ENCODE measurements at places on chromosomes 16 and 17. TPM values are rescaled to one million over a fixed set of nuclear protein-coding genes. Genes with fewer than 3 reads are reported as not detected.

The KCNH4 gene
- not detected for total RNA-seq

- no peaks in the 10 kb centered on the region for H3K27me3 ChIP-seq
- no peaks in the 10 kb centered on the region for H3K36me3 ChIP-seq
- no peaks in the 10 kb centered on the region for H3K4me1 ChIP-seq
- H3K27ac ChIP-seq, result no peak overlapping the region
Measured at GRCh38 chr16:52078716-52079655, 468.0 kb downstream of the TOX3 start.

- H3K27me3 ChIP-seq, result no peaks in the 10 kb centered on the region
- no peak overlapping the region for H3K4me3 ChIP-seq
- H3K4me1 ChIP-seq, result no peaks in the 10 kb centered on the region
- no peak for DNase-seq
- no peaks in the 10 kb centered on the region for H3K36me3 ChIP-seq
Measured at GRCh38 chr17:61015966-61016365, 338.3 kb downstream of the BCAS3 start.

The MAF gene
- total RNA-seq, result 83.5 TPM

DNA sequence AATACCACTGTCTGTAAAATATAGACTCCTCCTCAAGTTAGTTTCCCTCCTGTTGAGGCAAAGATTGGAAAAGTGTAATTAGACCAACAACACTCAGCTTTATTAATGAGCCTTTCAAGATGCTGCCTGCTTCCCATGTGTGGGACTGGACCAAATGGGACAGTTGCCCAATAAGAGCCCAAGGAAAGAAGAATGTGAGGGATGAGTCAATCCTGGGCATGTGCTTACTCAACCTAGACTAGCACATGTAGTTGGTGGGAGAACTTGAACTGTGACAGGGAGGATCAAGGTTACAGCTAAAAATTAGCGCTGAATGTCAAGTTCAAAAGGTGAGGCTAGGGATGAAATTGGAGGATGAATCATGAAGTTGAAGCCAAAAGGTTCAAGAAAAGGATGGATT is 435.5 kb downstream of the CA10 start:
- H3K27ac ChIP-seq, result no peak overlapping the region
- no peaks in the 10 kb centered on the region for H3K36me3 ChIP-seq
- H3K4me1 ChIP-seq, result peaks cover 2% of the 10 kb centered on the region

- no peak overlapping the region for H3K27ac ChIP-seq
- H3K4me3 ChIP-seq, result no peak overlapping the region
- no peaks in the 10 kb centered on the region for H3K36me3 ChIP-seq
Measured at GRCh38 chr16:50696575-50697420, 3.4 kb downstream of the NOD2 start.

The EPN2 gene
- 52.2 TPM for total RNA-seq

GRCh38 chr16:55115506-55115905 is 184.8 kb downstream of the IRX5 start:
- H3K27me3 ChIP-seq, result no peaks in the 10 kb centered on the region
- no peaks in the 10 kb centered on the region for H3K4me1 ChIP-seq
- no peak for DNase-seq
- H3K36me3 ChIP-seq, result no peaks in the 10 kb centered on the region

DNA sequence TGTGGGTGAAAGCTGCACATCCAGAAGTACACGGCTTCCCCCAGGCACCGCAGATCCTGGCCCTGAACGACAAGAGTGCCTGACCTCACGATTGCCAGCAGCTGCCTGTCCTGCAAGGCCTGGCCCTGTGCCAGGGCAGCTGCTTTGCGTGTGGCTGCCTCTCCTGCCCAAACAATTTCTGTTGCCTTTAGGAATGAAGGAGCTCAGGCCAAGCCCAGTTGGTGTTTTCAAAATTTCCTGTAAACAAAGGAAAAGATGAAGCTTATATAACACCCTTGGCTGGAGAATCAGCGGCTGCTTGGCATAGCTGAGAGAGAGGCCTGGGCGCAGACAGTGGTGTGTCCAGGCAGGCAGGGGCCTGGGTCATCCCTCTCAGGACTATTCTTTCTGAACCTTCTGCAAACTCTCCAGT is 11.7 kb upstream of the SLC47A2 start:
- peaks cover 22% of the 10 kb centered on the region for H3K4me1 ChIP-seq
- no peaks in the 10 kb centered on the region for H3K27me3 ChIP-seq
- DNase-seq, result peak; percentile 90
- peak overlapping the region; percentile 78 for H3K27ac ChIP-seq

DNA sequence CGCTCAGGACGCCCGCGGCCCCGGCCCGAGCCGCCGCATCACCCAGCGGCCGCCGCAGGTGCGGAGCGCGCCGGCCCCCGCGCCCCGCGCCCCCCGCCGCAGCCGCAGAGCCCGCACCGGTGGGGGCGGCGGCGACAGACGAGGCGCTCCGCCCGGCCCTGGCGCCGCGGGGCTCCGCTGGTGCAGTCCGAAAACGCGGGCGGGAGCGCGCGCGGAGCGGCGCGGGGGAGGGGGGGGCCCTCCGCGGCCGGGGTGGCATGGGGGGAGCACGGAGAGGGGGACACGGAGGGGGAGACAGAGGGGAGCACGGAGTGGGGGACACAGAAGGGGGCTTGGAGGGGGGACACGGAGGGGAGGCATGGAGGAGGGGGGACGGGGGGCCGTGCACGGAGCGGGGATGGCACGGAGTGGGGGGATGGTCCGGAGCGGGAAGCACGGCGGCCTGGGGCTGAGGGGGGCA is at the start of gene AATK:
Gene AATK, minus strand, starts transcription at position 189 of the 460 bp plus-strand sequence. CDS start 229 bp downstream, outside the sequence.
- H3K4me1 ChIP-seq, result no peaks in the 10 kb centered on the region
- no peak within 1 kb of the TSS for H3K4me3 ChIP-seq
- DNase-seq, result no peak
- H3K36me3 ChIP-seq, result no peaks in the 10 kb centered on the region
- no peaks in the 10 kb centered on the region for H3K27me3 ChIP-seq
- no peak within 1 kb of the TSS for H3K27ac ChIP-seq

GRCh38 chr17:57356719-57357391 is 100.5 kb downstream of the MSI2 start:
- H3K27ac ChIP-seq, result peak overlapping the region; percentile 75
- H3K36me3 ChIP-seq, result no peaks in the 10 kb centered on the region

The CHRNE gene
- total RNA-seq, result 1.2 TPM

The NPIPA2 gene
- 0.34 TPM for total RNA-seq

- no peak overlapping the region for H3K4me3 ChIP-seq
- no peak for DNase-seq
- H3K27ac ChIP-seq, result no peak overlapping the region
Measured at GRCh38 chr16:51816929-51817328, 665.9 kb upstream of the SALL1 start.

DNA sequence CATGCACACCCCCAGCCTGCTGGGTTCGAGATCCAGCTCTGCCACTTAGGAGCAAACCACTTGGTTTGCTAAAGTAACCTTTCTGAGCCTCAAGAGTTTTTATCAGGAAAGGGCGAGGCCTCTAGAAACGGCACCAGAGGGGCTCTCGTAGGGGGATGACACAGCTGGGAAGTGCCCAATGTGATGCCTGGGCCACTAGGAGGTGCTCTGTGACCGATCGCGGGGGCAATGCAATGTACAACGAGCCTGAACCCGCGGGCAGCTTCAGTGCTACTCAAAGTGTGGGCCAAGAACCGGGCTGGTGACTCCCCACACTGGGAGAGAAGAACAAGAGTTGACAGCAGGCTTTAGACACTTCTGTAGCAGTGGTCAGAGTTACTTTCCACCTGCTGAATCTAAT is 9.4 kb downstream of the C16orf89 start:
- no peak overlapping the region for H3K27ac ChIP-seq
- no peak for DNase-seq
- no peaks in the 10 kb centered on the region for H3K4me1 ChIP-seq
- H3K27me3 ChIP-seq, result no peaks in the 10 kb centered on the region
- no peak overlapping the region for H3K4me3 ChIP-seq

DNA sequence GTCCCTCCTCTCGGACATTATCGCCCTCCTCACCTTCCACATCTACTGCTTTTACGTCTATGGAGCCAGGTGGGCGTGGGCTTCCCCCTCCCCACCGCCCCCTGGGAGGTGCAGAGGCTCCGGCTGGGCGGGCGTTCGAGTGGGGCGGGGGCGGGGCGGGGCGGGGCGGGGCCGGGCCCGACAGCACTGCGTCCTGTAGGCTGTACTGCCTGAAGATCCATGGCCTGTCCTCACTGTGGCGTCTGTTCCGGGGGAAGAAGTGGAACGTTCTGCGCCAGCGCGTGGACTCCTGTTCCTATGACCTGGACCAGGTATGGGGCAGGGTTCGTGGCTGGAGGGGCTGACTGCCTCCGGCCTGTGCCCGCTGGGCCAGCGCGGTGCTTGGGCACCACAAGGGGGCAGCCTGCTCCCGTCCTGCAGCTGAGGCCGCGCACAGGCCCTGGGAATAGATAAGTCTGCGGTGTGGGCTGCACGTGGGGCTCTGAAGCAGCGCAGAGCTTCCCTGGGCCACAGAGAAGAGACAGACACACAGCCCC is 9.2 kb downstream of the PIGQ start:
- no peaks in the 10 kb centered on the region for H3K4me1 ChIP-seq
- DNase-seq, result no peak
- no peak overlapping the region for H3K27ac ChIP-seq
- H3K36me3 ChIP-seq, result no peaks in the 10 kb centered on the region
- no peaks in the 10 kb centered on the region for H3K27me3 ChIP-seq
- no peak overlapping the region for H3K4me3 ChIP-seq

GRCh38 chr16:16108759-16109158 is 114.5 kb downstream of the ABCC6 start:
- H3K27me3 ChIP-seq, result no peaks in the 10 kb centered on the region
- H3K4me1 ChIP-seq, result peaks cover 2% of the 10 kb centered on the region
- no peak for DNase-seq

- no peaks in the 10 kb centered on the region for H3K4me1 ChIP-seq
- H3K27ac ChIP-seq, result no peak overlapping the region
- H3K27me3 ChIP-seq, result no peaks in the 10 kb centered on the region
- no peak overlapping the region for H3K4me3 ChIP-seq
Measured at GRCh38 chr17:37700881-37701280, 44.0 kb downstream of the HNF1B start.

DNA sequence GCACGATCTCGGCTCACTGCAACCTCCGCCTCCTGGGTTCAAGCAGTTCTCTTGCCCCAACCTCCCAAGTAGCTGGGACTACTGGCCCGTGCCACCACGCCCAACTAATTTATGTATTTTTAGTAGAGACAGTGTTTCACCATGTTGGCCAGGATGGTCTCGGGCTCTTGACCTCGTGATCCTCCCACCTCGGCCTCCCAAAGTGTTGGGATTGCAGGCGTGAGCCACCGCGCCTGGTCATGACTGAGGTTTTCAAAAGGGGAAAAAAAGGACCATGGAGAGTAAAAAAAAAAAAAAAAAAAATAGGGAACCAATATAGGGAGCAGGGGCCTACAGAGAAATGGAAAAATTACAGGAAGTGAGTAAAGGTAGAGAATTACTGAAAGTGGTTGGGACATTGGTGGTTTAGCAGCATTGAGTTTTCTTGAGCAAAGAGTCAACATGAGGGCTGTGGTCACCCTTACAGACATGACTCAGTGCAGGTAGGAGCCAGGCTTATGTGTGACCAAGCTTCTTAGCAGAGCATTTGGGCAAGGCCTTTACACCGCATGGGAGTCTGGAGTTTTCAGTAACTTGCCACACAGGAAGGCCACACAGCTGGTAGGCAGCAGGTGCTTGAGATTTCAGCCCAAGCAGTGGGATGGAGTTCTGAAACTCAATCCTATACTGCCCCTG is 447.3 kb downstream of the HS3ST3B1 start:
- no peak overlapping the region for H3K27ac ChIP-seq
- H3K27me3 ChIP-seq, result no peaks in the 10 kb centered on the region
- no peak for DNase-seq
- no peaks in the 10 kb centered on the region for H3K4me1 ChIP-seq
- H3K36me3 ChIP-seq, result no peaks in the 10 kb centered on the region
- no peak overlapping the region for H3K4me3 ChIP-seq

GRCh38 chr17:72696721-72697120 is 395.8 kb downstream of the SLC39A11 start:
- H3K4me3 ChIP-seq, result no peak overlapping the region
- H3K36me3 ChIP-seq, result no peaks in the 10 kb centered on the region
- no peaks in the 10 kb centered on the region for H3K27me3 ChIP-seq
- H3K4me1 ChIP-seq, result no peaks in the 10 kb centered on the region

The BAHCC1 gene
- total RNA-seq, result 24.2 TPM

GRCh38 chr17:42596386-42596785 is 12.8 kb downstream of the RETREG3 start:
- no peaks in the 10 kb centered on the region for H3K36me3 ChIP-seq
- no peak overlapping the region for H3K27ac ChIP-seq
- H3K4me1 ChIP-seq, result no peaks in the 10 kb centered on the region
- H3K4me3 ChIP-seq, result no peak overlapping the region
- DNase-seq, result no peak
- no peaks in the 10 kb centered on the region for H3K27me3 ChIP-seq

GRCh38 chr16:84611041-84611440 is 6.8 kb downstream of the COTL1 start:
- H3K27ac ChIP-seq, result no peak overlapping the region
- H3K27me3 ChIP-seq, result no peaks in the 10 kb centered on the region
- H3K36me3 ChIP-seq, result no peaks in the 10 kb centered on the region
- DNase-seq, result no peak

DNA sequence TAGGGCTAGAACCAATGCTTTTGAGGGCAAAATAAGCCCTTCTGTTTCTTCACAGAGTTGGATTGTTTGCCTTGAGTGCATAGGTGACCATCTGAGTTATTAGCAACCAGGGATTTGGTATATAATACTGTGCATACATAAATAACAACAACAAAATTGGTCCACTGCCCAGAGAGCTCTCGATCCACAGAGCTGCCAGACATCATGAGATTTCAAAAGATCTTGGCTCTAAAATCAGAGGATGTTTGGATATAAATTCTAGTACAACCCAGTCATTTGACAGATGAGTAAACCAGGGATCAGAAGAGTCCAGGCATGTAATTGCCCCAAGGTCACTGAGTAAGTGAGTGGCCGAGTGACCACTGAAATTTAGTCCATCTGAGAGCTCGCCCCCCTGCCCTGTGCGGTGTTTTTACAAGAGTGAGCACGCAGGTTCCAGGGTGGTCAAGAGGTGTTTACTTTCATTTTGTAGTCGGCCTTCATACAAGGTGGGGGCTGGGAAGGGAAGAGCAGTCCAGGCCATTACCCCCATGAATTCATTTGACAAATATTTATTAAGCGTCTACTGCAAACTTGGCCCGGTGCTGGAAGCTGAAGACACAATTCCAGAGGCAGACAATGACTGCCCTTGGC is 1.8 kb upstream of the MT2A start:
- peak overlapping the region; percentile 79 for H3K27ac ChIP-seq
- H3K36me3 ChIP-seq, result no peaks in the 10 kb centered on the region

- no peaks in the 10 kb centered on the region for H3K36me3 ChIP-seq
- H3K27ac ChIP-seq, result no peak overlapping the region
- no peak for DNase-seq
- peaks cover 2% of the 10 kb centered on the region for H3K27me3 ChIP-seq
- H3K4me3 ChIP-seq, result no peak overlapping the region
Measured at GRCh38 chr17:48627623-48628521, 1.7 kb upstream of the HOXB9 start.

DNA sequence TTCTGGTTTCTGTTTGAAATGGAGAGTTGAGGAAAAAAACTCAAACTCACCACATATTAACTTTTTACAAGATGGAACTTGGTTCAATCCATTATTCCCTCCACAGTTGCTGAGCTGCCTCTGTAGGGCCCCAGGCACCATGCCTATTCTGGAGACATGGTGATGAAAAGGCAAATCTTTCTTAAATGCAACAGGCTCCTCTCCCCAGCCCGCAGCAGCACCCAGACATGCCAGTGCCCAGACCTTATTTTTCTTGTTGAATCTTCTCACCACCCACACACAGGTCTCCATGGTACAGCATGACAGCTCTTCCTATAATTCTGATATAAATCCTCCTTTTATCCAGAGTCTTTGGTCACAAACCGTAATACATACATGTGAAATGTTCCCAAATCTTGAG is 7.6 kb downstream of the CYTH1 start:
- peaks cover 3% of the 10 kb centered on the region for H3K4me1 ChIP-seq
- H3K27ac ChIP-seq, result peak overlapping the region; percentile 21
- no peaks in the 10 kb centered on the region for H3K27me3 ChIP-seq
- no peaks in the 10 kb centered on the region for H3K36me3 ChIP-seq
- no peak overlapping the region for H3K4me3 ChIP-seq
- DNase-seq, result no peak
